Sciatic nerve (tissue), 2 donors: ENCODE measurements at places on chromosomes 1 and 21. TPM values are rescaled to one million over a fixed set of nuclear protein-coding genes. Genes with fewer than 3 reads are reported as not detected.

AMY1B gene
- total RNA-seq: not detected

GRCh38 chr21:39669485-39669884 lies 56.7 kb downstream of the B3GALT5 start:
- no peak for DNase-seq

LELP1 gene
- not detected for total RNA-seq

- DNase-seq: no peak
Measured at GRCh38 chr1:46653405-46653958, 14.7 kb downstream of the ATPAF1 start.

DNA sequence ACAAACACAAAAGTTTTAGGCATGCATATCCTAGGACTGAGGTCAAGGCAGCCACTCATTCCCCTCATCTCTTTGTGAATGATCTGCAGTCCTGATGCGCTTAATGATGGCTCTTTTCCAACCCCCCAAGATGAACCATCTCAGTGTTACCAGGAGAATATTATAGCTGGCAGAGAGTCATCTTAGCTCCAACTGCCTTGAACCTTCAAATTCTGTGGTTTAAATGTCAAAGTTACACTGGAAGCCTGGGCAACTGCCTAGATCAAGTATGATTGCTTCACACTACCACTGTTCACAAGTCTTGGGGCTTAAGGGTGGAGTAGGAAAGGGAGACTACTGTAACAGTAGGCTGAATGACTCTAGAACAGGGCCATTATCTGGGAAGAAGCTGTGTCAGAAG lies 8.0 kb upstream of the MYBPHL start:
- DNase-seq: no peak

GRCh38 chr1:39922251-39922688 lies 20.6 kb upstream of the MYCL start:
- DNase-seq: no peak

DNA sequence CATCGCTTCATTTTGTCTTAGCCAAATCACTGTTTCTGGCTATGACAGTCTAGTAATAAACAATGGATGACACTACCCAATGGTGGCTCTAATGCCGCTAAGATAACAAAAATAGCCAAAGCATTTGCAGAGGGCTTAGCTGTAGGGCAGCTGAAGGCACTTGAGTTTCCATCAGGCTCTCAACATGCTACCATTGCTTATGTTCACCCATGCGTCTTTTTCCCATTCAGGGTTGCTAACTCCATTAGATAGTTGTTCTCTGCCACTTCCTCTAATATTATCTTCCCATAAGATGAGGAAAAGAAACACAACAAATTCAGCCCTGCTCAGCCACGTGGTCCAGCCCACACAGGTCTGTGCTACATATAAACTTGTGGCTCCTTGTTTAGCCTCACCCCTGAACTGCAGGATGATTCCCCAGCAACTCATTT lies 159.6 kb downstream of the TOMM20 start:
- no peak for DNase-seq

GRCh38 chr21:37668462-37669239 lies 247.6 kb downstream of the KCNJ6 start:
- DNase-seq: no peak

DNA sequence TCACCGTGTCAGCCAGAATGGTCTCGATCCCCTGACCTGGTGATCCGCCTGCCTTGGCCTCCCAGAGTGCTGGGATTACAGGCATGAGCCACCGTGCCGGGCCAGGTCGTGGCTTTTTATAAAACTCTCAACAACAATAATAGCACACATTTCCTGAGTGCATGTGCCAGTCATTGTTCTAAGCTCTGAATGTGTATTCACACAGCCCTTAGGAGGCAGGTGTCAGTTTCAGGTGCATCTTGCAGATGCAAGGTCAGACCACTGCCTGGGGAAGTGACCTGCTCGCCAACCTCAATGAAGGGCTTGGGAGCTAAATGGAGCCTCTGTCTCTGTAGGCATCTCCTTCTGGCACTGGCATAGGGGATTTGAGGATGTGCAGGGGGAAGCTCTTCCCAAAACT lies 1.6 kb upstream of the LEFTY2 start:
- no peak for DNase-seq

DNA sequence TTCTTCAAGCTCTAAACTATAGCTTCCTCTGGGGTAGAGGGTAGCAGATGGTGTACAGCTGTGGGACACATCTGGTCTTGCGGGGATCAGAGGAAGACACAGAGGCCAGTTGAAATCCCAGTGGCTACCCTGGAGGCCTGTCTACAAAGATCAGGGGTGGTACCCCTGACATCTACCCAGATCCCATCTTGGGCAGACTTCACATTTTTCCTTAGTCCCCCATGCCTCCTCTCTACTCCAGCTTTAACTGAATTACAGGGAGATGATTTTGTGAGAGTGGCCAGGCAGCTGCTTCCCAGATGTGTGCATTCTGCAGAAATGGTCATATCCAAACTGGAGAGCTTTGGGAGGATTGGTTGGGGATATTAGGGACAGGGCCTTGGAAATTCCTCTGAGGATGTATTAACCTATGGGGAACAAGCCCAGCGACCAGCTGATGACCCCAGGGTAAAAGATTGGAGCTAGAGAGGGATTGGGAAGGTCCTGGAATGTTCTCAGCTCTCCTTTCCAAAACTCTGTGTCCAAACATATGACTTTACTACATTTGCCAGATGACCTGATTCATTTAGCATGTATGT lies 9.6 kb upstream of the CD34 start:
- no peak for DNase-seq

ADCY10 gene
- total RNA-seq: 0.67 TPM

C1QTNF12 gene
- total RNA-seq: 3.5 TPM

OSCP1 gene
- total RNA-seq: 9.8 TPM

- DNase-seq: no peak
Measured at GRCh38 chr1:204296431-204296988, 63.2 kb downstream of the PLEKHA6 start.

DNA sequence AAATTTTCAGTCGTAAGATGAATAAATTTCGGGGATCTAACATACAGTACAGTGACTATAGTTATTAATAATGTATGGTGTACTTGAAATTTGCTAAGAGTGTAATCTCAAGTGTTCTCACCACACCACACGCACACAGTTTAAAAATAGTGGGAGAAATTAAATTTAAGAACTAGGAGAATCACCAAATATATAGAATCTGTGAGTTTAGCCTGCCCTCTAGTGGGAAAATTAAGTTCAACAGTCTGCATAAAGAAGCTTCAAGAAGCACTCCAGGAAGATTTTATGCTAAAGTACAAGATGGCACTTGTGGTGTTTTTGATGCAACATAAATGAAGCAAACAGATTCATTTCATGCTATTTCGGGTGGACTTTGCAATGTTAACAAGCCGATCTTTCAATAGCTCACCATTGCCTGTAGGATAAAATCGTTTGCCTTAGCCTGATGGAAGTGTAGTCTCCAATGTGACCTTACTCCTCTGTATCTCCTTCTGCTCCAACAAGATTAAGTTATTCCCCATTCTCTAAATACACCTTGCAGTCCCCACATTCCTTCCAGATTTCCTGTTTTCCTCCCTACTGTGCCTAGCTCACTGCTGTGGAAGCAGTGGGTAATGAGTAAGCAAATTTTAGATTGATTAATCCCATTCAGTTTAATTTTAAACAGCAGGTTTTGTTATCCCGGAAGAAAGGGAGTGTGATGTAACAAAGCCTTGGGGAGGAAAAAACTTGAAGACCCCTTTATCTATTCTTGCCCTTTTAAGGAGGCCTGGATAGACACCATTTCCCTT lies 8.7 kb upstream of the PIK3C2B start:
- no peak for DNase-seq

DNA sequence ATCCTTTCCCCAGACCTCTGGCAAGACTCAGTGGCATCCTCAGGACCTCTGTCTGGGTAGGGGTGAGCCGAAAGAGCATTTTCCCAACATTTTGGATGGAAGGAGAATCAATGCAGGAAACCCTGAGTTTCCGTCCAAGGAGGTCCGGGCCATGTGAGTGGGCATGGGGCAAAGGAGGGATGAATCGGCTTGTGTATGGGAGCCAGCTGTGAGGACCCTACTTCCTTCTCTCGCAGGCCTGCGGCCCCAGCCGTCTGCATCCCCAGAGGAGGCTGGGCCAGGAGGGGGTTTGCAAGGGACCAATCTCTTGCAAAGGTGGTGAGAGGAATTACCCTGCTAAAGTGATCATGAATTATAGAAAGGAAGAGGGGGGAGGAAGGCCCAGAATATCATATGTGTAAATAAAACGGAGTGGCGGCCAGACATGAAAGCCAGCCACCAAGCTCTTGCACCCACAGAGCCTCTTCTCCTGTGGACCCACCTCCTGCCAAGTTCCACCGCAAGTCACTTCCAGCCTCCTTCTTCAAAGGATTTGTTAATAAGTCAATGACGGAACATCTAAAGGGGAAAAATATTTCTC lies 48.2 kb upstream of the POU3F1 start:
- no peak for DNase-seq

NPPA gene
- 0.45 TPM for total RNA-seq

DNA sequence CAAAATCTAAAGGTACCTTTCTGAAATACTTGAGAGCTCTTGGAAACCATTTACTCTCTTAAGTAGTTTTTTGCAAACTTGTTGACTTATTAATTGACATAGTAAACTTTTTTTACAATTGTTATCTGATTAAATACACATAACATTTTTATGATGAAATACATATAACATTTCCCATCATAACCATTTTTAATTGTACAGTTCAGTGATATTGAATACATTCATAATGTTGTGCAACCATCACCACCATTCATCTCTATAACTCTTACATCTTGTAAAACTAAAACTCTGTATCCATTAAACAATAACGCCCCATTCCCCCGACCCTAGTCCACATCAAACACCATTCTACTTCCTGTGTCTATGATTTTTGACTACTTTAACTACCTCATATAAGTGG lies 95.7 kb upstream of the ZNF648 start:
- no peak for DNase-seq

- DNase-seq: no peak
Measured at GRCh38 chr1:65009176-65009575, 42.8 kb upstream of the JAK1 start.
